Endothelial cell of umbilical vein (primary cell): ENCODE measurements at places on chromosomes 7 and 10. TPM values are rescaled to one million over a fixed set of nuclear protein-coding genes. Genes with fewer than 3 reads are reported as not detected.

Gene OPN4
- not detected in 2 replicates for total RNA-seq

GRCh38 chr10:94630017-94630688 lies 53.4 kb upstream of the CYP2C18 start:
- DNase-seq: peak; percentile 44

DNA sequence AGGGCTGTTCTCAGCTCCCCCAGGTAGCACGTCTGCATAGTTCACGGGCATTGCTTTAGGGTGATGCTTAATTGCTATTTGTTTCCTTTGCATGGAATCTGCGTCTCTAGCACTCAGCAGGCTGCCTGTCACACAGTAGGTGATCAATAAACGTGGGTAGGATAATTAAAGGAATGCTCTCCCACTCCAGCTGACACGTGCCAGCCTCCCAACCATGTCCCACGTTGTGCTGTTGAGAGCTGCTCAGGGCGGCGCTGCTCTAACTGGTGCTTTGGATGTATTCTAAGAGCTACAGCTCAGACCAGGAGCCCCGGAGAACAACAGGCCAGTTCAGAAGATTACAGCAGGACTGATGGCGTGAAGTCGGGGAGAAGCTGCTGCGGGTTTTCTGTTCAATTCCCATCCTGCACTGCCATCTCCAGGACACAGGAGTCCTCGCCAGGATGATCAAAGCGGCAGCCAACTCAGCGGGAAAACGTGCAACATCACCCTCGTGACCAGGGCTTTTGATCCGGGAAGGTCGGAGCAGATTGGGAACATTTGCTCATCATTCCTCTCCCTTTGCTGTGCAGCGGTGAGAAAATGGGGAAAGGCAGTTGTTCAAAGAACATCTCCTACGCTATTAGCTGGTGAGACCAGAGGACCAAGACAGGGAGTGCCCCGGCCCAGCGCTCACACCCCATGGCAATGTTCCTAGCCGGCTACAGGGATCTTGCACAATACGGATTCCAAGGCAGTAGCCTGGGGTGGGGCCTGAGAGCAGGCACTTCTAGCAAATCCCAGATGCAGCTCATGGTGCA lies 50.5 kb upstream of the FOXK1 start:
- peak; percentile 76 for DNase-seq

DNA sequence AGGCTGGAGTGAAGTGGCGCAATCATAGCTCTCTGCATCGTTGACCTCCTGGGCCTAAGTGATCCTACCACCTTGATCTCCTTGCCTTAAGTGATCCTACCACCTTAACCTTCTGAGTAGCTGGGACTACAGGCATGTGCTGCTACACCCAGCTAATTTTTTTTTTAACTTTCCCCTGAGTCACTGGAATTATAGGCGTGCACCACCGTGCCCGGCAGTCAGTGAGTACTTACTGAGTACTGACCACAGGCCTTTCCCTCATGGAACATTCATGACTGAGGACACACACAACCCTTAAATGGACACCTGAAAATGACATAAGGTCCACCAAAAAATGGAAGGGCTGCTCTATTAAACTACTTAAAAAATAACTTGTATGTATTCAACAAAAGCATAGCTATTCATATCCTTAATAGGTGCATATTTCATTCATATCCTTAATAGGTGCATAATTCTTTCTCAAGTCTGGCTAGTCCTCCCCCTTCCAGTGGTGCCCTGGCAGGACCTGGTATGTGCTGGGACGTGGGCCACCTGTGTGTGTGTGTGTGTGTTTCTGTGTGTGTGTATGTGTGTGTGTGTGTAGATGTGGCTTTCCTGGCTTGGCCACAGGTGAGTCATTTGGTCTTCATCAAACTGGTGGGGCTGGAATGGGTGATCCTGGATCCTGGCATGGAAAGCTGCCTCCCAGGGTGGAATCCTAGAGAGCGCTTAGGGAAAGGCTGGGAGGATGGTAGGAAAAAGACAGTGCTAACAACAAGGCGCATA lies 3.5 kb downstream of the FAM180A start:
- DNase-seq: peak; percentile 24

GRCh38 chr7:115087437-115087836 lies 165.5 kb downstream of the MDFIC start:
- peak; percentile 97 for DNase-seq

- DNase-seq: no peak
Observed at GRCh38 chr7:151435103-151435916, 4.6 kb downstream of the CRYGN start.

Gene ASIC3
- 0.69 and 1.4 TPM in 2 replicates for total RNA-seq

Gene TCERG1L
- total RNA-seq: not detected in 2 replicates

DNA sequence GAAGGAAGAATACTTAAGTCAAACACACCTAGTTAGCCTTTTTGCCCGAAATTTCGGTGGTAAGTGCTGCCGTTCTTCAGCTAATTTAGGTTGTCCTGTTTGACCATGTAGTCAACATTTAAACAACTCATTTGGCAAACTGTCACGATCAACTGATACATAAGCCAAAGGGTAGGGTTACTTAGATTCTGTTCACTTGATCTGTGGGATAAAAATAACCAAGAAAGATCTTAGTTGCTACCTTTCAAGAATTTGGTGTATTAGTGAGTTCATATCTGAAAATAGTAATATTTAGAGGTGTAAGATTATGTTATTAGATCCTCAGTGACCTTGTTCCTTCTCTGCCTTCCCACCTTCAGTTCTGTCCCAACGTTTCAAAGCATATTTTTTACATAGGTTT lies 2.0 kb downstream of the TNKS2 start:
- no peak for DNase-seq

GRCh38 chr10:129888784-129889616 lies 75.1 kb downstream of the EBF3 start:
- DNase-seq: peak; percentile 2

- no peak for DNase-seq
Observed at GRCh38 chr10:132666705-132667341, 119.1 kb downstream of the NKX6-2 start.

DNA sequence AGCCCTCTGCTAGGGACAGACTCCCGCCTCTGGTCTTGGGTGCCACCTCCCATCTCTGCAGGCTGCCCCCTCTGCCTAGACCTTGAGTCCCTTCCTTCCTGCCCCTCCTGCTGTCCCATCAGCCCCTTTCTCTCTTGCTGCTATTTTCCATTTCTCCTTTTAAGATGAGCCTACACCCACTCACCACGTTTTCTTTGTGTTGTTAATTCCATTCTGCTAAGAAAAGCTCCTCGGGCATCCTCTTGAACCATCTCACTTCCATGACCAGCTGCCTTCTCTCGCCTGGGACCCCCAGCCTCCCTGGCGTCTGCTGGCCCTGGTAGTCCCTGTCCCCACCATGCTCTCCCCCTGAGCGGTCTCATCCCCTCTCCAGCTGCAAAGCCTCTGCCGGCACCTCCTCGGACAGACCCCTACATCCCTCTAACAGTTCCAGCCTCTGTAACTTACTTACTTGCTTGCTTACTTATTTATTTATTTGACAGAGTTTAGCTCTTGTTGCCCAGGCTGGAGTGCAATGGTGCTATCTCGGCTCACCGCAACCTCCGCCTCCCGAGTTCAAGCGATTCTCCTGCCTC lies 95.8 kb upstream of the SH2B2 start:
- no peak for DNase-seq

Gene ACSM6
- total RNA-seq: not detected in 2 replicates

DNA sequence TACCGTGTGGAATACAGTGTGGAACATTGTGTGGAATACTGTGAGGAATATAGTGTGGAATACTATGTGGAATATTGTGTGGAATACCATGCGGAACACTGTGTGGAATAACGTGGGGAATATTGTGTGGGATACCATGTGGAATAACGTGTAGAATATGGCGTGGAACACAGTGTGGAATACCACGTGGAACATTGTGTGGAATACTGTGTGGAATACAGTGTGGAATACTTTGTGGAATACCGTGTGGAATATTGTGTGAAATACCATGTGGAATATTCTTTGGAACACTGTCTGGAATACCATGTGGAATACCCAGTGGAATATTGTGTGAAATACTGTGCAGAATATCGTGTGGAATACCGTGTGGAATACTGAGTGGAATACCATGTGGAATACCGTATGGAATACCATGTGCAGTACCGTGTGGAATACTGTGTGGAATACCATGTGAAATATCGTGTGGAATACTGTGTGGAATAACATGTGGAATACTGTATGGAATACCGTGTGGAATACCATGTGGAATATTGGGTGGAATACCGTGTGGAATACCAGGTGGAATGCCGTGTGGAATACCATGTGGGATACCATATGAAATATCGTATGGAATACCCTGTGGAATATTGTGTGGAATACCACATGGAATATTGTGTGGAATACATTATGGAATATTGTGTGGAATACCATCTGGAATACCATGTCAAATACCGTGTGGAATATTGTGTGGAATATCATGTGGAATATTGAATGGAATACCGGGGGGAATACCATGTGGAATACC lies 133.1 kb upstream of the CHST15 start:
- DNase-seq: no peak

GRCh38 chr10:23340354-23340753 lies 4.2 kb downstream of the C10orf67 start:
- no peak for DNase-seq

Gene RBM20
- total RNA-seq: not detected in 2 replicates

GRCh38 chr10:5628451-5629302 lies 37.7 kb downstream of the ASB13 start:
- peak; percentile 55 for DNase-seq
